ENCODE measurements at places on chromosomes 11 and 22.

DNA sequence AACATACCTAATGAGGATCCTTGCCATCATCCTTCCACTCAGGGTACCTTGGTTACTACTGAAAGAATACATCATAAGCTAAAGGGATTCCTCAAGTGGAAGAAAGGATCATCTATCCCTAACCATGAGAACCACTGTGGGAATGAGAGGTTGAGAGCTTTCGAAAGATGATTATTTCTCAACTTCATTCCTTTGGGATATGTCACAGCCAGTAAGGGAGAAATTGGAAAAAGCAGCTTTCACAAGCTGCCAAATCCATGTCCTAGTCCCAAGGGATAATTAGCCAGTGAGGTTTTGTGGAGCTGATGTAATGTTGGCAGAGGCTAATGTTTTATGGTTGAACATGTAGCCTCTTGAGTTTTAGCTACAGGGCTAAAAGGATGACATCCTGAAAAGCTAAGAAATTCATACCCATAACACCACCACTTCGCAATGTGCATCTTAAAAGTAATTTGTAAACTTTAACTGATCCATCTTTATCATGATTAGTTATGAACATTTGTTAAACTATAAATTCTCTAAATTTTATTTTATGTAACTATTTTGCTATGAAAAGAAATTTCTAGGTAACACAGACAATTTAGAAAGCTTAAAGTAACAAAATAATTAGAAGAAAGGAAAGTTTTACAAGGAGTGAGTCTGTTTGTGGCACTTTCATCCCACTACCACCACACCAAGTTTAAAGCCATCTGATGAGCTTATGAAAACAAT is 123.9 kb downstream of the MRTFA start:
- no peaks in the 10 kb centered on the region for H3K27me3 ChIP-seq
- H3K4me1 ChIP-seq = peaks cover 8% of the 10 kb centered on the region
- no peak overlapping the region for H3K27ac ChIP-seq
- H3K4me3 ChIP-seq = no peak overlapping the region
- peak; percentile 13 for DNase-seq
- no peaks in the 10 kb centered on the region for H3K36me3 ChIP-seq

- peaks cover 3% of the 10 kb centered on the region for H3K36me3 ChIP-seq
- no peaks in the 10 kb centered on the region for H3K27me3 ChIP-seq
- no peak for DNase-seq
- H3K4me3 ChIP-seq = no peak overlapping the region
These were observed 3.4 kb downstream of the KMT2A start for GRCh38 chr11:118439646-118440045.

- no peak overlapping the region for H3K4me3 ChIP-seq
- peak; percentile 19 for DNase-seq
- H3K27me3 ChIP-seq = no peaks in the 10 kb centered on the region
- 0 out of 2 replicates have a peak, but pooled peaks cover 4% of the 10 kb centered on the region for H3K4me1 ChIP-seq
These were observed 576.5 kb upstream of the B3GAT1 start for GRCh38 chr11:134988495-134988894.

DNA sequence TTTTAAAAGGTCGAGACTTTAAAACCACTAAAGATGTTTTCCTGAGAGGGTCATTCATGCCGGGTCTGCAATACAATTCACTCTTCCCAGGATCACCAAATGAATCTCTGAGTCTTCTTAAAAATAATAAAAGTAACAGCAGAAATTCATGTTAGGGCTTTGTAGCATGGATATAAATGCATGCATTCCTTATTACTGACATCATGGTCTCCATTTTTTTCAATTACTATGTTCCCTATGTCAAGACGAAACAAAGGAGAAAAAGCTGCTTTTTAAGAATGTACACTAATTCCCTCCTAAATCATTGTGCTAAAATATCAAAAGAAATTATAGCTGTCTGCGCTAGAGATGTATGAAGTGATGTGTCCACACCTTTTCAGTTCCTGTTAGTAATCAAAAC is 789.9 kb upstream of the LRRC4C start:
- H3K27ac ChIP-seq = no peak overlapping the region
- H3K4me1 ChIP-seq = no peaks in the 10 kb centered on the region
- H3K4me3 ChIP-seq = no peak overlapping the region
- no peaks in the 10 kb centered on the region for H3K36me3 ChIP-seq

GRCh38 chr11:112962579-112963367 is 1.6 kb downstream of the NCAM1 start:
- no peaks in the 10 kb centered on the region for H3K36me3 ChIP-seq
- H3K4me3 ChIP-seq = peak overlapping the region; percentile 67
- peak overlapping the region; percentile 87 for H3K27ac ChIP-seq

GRCh38 chr11:127017482-127017881 is 16.9 kb upstream of the KIRREL3 start:
- H3K4me1 ChIP-seq = no peaks in the 10 kb centered on the region
- H3K36me3 ChIP-seq = no peaks in the 10 kb centered on the region
- peak; percentile 6 for DNase-seq
- no peak overlapping the region for H3K27ac ChIP-seq

GRCh38 chr11:87803748-87804147 is 371.5 kb downstream of the RAB38 start:
- H3K36me3 ChIP-seq = no peaks in the 10 kb centered on the region
- H3K4me3 ChIP-seq = no peak overlapping the region
- no peaks in the 10 kb centered on the region for H3K27me3 ChIP-seq
- no peak for DNase-seq
- no peaks in the 10 kb centered on the region for H3K4me1 ChIP-seq

- peaks cover 40% of the 10 kb centered on the region for H3K4me1 ChIP-seq
- H3K27me3 ChIP-seq = no peaks in the 10 kb centered on the region
- peak overlapping the region; percentile 37 for H3K4me3 ChIP-seq
- H3K27ac ChIP-seq = peak overlapping the region; percentile 94
These were observed 15.0 kb downstream of the USH1C start for GRCh38 chr11:17528906-17529843.

GRCh38 chr11:57094181-57094935 is 87.4 kb upstream of the LRRC55 start:
- H3K4me1 ChIP-seq = no peaks in the 10 kb centered on the region
- DNase-seq = no peak
- H3K4me3 ChIP-seq = no peak overlapping the region
- no peak overlapping the region for H3K27ac ChIP-seq
- no peaks in the 10 kb centered on the region for H3K27me3 ChIP-seq

GRCh38 chr11:72014761-72015320 is 16.1 kb downstream of the IL18BP start:
- H3K27me3 ChIP-seq = no peaks in the 10 kb centered on the region
- DNase-seq = no peak
- peaks cover 67% of the 10 kb centered on the region for H3K36me3 ChIP-seq
- no peak overlapping the region for H3K4me3 ChIP-seq
- no peaks in the 10 kb centered on the region for H3K4me1 ChIP-seq

DNA sequence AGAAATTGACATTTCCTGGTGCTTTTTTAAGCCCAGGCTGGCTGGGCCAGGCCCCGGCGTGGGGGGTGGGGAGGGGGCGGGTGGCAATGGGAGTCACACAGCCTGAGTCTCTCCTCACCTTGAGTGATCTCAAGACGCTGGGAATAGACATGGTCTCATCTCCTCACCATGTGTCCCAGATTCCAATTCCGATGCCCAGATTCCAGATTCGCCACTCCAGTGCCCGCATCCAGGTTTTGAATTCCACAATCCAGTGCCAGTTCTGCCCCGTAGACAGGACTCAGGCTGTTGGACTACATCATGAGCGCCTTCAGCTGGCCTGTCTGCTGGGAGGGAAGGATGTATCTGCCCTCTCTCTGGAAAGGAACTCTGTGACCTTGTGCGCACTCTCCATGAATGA is 19.1 kb downstream of the KCNC1 start:
- no peaks in the 10 kb centered on the region for H3K36me3 ChIP-seq

DNA sequence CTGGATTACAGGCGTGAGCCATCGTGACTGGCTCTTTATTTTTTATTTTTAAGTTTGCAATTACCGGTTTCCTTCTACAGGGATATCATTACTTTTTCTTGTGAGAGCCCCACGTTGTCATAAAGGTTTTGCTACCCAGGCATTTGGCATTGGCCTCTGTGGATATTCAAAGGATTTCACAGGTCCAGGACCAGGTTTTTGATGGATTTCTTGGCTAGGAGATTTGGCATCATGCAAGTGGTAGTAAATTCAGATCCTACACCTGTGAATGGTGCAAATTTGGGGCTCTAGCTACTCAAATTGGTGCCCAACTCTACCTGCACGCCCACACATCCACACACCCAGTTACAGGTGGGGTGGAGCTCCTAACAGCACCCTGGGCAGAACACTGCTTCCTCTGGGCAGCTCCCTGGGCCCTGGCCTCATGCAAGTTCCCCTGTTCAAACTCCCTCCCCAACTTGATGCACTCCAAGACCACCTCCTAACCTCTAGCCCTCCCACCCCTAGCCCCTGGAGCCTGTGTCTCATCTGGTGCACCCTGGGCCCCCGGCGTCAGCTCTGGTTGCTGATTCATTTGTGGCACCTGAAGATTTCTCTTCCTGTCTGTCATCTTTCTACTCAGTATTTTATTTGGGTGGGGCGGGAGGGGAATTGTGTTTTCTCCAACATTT is 9.3 kb upstream of the MRGPRD start:
- DNase-seq = no peak
- no peak overlapping the region for H3K4me3 ChIP-seq
- no peaks in the 10 kb centered on the region for H3K4me1 ChIP-seq

- H3K36me3 ChIP-seq = peaks cover 46% of the 10 kb centered on the region
- no peak for DNase-seq
These were observed 7.6 kb downstream of the XBP1 start for GRCh38 chr22:28792491-28793383.

GRCh38 chr11:79346021-79346420 is 94.8 kb downstream of the TENM4 start:
- H3K27me3 ChIP-seq = no peaks in the 10 kb centered on the region
- H3K4me1 ChIP-seq = peaks cover 6% of the 10 kb centered on the region
- no peaks in the 10 kb centered on the region for H3K36me3 ChIP-seq
- H3K27ac ChIP-seq = no peak overlapping the region
- H3K4me3 ChIP-seq = no peak overlapping the region

GRCh38 chr11:12560362-12560761 is 113.9 kb upstream of the TEAD1 start:
- no peak overlapping the region for H3K27ac ChIP-seq
- peaks cover 18% of the 10 kb centered on the region for H3K4me1 ChIP-seq
- H3K36me3 ChIP-seq = no peaks in the 10 kb centered on the region
- H3K27me3 ChIP-seq = no peaks in the 10 kb centered on the region

- no peaks in the 10 kb centered on the region for H3K27me3 ChIP-seq
- no peak for DNase-seq
- H3K4me3 ChIP-seq = no peak overlapping the region
- no peaks in the 10 kb centered on the region for H3K36me3 ChIP-seq
These were observed 97.0 kb downstream of the RDX start for GRCh38 chr11:110199184-110199981.

- H3K36me3 ChIP-seq = no peaks in the 10 kb centered on the region
- no peak overlapping the region for H3K27ac ChIP-seq
- no peak for DNase-seq
- H3K27me3 ChIP-seq = no peaks in the 10 kb centered on the region
These were observed 82.2 kb downstream of the FLI1 start for GRCh38 chr11:128776069-128776423.

GRCh38 chr11:14974515-14975251 is 2.5 kb upstream of the CALCA start:
- H3K27me3 ChIP-seq = peaks cover 6% of the 10 kb centered on the region
- no peaks in the 10 kb centered on the region for H3K36me3 ChIP-seq
- DNase-seq = no peak
- H3K4me1 ChIP-seq = no peaks in the 10 kb centered on the region
- H3K4me3 ChIP-seq = no peak overlapping the region
- no peak overlapping the region for H3K27ac ChIP-seq

DNA sequence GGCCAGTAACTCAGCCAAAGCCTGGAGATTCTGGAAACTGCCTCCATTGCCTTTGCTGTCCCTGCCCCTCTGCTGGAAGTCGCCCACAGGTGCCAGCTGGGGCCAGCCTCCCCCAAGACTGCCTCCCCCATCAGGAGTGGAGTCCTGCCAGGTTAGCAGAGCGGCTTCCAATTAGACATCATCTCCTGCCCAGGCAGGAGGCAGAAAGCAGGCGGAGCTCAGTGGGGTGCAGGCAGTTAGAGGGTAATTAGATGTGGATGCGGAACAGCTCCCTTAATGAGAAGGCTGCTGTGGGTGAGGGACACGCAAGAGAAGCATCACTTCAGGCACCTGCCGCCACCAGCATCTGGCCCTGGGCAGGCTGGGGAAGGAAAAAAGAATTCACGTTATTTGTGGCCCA is 90.9 kb upstream of the TP53I11 start:
- H3K4me3 ChIP-seq = no peak overlapping the region
- peaks cover 7% of the 10 kb centered on the region for H3K27me3 ChIP-seq
- no peak overlapping the region for H3K27ac ChIP-seq

DNA sequence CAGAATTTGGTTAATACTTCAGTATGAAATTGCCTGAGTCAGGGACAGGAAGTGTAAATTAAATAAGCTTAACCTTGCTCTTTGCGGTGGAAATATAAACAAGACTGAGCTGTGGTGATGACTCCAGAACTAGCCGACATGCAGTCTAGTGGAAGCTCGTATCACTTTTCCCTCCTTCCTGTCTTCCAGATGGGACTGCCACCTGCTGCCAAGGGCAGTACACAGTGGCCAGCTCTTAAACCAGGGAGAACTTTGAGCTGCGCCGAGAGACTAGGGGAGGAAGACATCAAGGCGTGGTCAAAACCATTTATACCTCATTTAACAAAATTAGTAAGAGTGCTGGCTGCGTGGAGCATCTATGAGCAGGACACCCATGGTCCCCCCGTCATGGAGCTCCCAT is 31.3 kb upstream of the CTTN start:
- no peak overlapping the region for H3K27ac ChIP-seq
- peak; percentile 10 for DNase-seq
- H3K36me3 ChIP-seq = peaks cover 18% of the 10 kb centered on the region

- H3K27ac ChIP-seq = peak overlapping the region; percentile 34
- peaks cover 12% of the 10 kb centered on the region for H3K4me1 ChIP-seq
- peak overlapping the region; percentile 97 for H3K4me3 ChIP-seq
- peaks cover 10% of the 10 kb centered on the region for H3K36me3 ChIP-seq
- DNase-seq = peak; percentile 59
These were observed 562 bp downstream of the ZBED4 start for GRCh38 chr22:49853981-49854831.

- peaks cover 59% of the 10 kb centered on the region for H3K4me1 ChIP-seq
- peak overlapping the region; percentile 85 for H3K27ac ChIP-seq
- peaks cover 11% of the 10 kb centered on the region for H3K36me3 ChIP-seq
- DNase-seq = no peak
These were observed 7.3 kb upstream of the AHNAK start for GRCh38 chr11:62553839-62554361.

DNA sequence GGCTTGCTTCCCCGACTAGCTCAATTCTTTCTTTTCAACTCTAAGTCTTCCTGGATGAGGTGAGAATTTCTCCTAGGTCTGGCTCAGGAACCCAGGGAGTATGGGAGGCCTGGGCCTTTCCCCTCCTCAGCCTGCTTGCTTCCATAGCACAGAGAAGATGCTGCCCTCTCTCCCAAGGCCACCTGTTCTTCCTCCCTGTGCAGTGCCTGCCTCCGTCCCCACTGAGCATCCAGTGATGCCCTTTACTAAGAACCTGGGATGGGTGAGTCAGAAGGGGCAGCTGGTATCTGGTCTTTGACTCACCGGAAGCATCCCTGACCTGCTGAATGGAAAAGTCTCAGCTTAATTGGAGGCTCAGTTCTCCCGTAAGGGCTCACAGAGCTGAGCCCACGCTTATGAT is 607.9 kb downstream of the BUD13 start:
- no peak overlapping the region for H3K4me3 ChIP-seq
- no peak overlapping the region for H3K27ac ChIP-seq
- no peaks in the 10 kb centered on the region for H3K4me1 ChIP-seq
- H3K36me3 ChIP-seq = no peaks in the 10 kb centered on the region
- no peak for DNase-seq

GRCh38 chr11:119029340-119030028 is 1.2 kb downstream of the SLC37A4 start:
- H3K36me3 ChIP-seq = no peaks in the 10 kb centered on the region
- H3K27ac ChIP-seq = no peak overlapping the region
- H3K4me3 ChIP-seq = peak overlapping the region; percentile 64
- H3K4me1 ChIP-seq = 0 out of 2 replicates have a peak, but pooled peaks cover 5% of the 10 kb centered on the region
- H3K27me3 ChIP-seq = no peaks in the 10 kb centered on the region
